Stimulated activated CD8-positive, alpha-beta memory T cell treated with anti-CD3 and anti-CD28 coated beads, Interleukin-2, amount 100 ng/mL, for 1 hour (primary cell): ENCODE measurements at places on chromosomes 3 and 15.

DNA sequence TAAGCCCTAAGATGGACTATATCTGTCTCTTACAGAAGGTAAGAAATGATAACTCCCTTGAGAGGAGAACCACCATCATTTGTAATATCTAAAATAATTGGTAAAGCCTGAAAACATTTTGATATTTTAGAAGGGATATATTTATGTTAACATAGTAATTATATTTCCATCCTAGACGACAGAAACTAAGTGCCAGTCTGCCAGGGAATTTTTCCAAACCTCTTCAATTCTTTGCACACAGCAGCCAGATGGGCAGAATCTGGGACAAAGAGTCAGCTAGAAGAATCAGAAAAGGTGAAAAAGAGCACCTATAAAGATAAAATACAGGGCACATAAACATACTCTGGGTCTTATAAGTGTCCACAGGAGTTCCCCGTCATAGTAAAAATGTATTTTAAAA lies 70.0 kb upstream of the CBLB start:
- DNase-seq = no peak

DNA sequence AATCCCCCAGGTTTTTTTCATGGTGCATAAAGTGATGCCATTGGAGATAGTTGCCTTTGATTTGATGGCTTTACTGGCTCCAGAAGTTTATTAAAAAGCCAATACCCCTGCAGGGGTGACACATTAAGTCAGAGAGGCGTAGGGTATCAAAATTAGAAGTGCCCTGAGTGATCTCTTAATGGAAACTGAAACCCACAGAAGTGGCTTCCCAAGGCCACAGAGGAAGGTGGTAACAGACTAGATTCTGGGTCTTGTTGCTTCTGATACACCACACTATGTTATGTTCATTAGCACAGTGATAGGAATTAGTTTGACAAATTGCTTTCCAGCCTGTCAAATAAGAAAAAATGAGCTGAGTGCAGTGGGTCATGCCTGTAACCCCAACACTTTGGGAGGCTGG lies 112.3 kb downstream of the IQCH start:
- no peak for DNase-seq

DNA sequence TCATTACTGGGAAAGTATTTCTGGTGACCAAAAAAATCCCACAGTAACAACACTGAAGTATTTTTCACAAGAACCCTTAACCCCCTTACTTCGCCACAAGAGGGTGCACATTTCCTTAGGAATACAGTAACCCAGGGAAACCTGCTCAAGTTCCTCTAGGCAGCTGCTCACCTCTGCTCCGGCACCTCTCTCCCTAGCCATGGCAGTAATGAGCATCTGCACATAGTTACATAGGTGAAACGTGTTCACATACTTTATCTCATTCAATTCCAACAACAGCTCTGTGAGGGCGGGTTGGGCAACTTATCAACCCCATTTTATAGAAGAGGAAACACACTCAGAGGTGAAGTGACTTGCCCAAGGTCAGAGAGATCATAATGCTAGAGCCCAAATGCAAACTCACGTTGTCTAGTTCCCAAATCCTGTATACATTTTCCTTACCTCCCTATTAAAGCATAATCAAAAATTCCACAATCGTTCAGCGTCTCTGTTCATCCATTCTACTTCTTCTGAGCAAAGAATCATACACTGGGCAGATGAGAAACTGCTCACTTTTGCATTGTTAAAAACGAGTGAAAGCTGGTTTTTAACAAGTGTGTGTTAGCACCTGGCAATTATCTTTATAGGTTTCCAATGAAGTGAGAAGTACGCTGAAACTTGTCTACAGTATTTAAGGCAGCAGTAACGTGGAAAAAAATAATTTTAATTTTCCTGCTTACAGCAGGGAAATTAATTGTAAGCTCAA lies 90.7 kb downstream of the IGF2BP2 start:
- no peak for DNase-seq

GRCh38 chr15:42734076-42734672 lies 2.8 kb downstream of the CDAN1 start:
- DNase-seq = no peak

GRCh38 chr3:50268703-50269451 lies at the start of gene SEMA3B:
Gene SEMA3B (plus strand): TSS chr3:50269147. CDS start chr3:50269241, 94 bp downstream.
- no peak for DNase-seq

DNA sequence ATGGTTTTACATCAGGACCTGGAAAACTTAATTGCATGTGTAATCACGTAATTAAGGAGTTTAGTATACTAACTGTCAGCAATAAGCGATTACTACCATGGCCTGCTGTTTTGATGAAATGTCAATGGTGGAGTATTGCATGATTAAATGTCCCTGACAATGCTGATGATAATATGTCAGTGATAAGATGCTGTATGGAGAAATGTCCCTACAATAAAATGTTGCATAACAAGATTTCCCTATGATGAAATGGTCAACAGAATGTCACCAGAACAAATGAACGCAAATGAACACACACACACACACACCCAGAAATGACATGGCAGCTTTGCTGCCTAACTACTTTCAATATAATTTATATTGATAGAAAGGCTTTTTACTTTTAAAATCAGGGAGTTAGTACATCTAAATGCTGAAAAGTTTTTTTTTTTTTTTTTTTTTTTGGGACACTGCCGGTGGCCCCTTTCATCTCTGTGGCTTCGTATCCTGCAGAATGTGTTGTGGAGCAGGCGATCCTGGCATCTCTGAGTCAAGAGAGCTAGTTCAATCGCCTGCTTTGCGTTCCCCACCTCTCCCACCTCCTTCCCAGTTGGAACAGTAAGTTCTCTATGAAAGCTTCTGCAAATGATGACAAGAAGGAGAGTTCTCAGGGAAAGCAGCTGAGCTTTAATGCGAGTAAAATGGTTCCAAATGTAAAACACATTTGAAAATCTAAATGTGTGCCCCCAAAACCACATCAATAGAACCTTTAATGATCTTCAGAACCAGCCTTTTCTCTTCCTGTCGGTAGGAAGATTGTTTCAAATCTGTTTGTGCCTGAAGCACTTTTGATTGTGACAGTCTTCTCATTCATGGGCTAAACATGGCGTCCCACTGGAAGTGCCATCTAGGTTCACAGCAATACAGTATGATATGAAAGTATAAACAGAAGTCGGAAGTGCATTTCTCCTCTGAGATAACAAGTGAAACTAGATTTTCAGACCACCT lies 170.1 kb upstream of the GBE1 start:
- DNase-seq = no peak

- no peak for DNase-seq
These were observed 49.7 kb downstream of the SEMA5B start for GRCh38 chr3:122977746-122978466.

DNA sequence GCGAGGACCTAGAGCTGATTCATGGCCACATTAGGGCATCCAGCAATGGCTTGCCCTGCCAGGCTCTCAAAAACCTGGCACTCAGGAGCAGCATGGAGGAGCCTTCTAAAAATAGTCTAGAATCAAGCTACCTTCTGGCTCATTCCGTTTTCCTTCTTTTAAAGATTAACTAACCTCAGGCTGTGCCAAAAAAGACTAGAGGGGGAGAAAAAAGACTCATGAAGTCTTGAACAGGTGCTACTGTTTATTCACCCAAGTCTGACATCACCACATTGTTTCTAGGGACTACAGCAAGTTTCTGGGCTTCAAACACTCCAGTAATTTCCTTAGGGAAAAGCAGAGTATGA lies 125.8 kb downstream of the TNIK start:
- no peak for DNase-seq
